ENCODE measurements at places on chromosomes 2 and 18.
A peak's percentile ranks its signal among the peaks of the same experiment; 100 is the strongest.

GRCh38 chr2:189249171-189249570, 69.6 kb upstream of the COL5A2 start:
- DNase-seq: no peak

GRCh38 chr2:2007551-2008501, 263.5 kb upstream of the PXDN start:
- DNase-seq: no peak

DNA sequence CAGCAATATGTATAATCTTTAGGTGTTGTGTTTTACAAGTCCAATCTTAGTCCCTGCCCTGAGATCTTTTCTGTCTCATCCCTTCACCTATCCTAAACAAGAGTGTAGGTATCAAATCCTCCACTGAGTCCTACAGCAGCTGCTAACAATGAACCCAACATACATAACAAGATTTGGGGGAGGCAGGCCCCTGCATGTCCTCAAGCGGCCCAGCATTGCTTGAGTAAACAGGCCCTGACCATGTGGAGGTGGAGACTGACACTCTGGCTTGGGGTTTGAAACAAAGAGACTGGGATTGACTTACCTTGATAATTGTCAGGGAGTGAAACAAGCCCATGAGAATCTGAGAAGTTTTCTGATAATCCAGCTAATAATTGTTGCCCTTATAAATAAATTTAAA, 213.4 kb downstream of the STK39 start:
- DNase-seq: no peak

GRCh38 chr2:57527685-57528084, 518.9 kb upstream of the VRK2 start:
- no peak for DNase-seq

DNA sequence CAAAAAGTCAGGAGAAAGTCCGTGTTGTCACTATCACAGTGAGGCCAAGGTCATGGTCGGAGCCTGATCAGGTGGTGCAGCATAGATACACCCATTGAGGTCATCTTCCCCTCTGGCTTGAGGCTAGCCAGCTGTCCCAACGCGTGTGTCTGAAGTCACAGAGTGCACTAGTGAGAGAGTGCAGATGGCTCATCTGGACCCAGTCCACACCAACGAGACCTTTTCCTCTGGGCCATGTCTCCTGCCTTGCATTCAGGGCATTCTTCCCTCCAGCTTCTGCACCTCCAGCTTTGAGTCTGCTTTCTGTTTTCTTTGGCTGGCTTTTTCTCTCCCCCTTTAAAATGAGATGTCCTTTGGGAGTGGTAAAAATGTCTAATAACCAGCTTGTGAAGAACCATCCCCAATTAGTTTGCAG, 146.9 kb downstream of the TDRD15 start:
- no peak for DNase-seq

DNA sequence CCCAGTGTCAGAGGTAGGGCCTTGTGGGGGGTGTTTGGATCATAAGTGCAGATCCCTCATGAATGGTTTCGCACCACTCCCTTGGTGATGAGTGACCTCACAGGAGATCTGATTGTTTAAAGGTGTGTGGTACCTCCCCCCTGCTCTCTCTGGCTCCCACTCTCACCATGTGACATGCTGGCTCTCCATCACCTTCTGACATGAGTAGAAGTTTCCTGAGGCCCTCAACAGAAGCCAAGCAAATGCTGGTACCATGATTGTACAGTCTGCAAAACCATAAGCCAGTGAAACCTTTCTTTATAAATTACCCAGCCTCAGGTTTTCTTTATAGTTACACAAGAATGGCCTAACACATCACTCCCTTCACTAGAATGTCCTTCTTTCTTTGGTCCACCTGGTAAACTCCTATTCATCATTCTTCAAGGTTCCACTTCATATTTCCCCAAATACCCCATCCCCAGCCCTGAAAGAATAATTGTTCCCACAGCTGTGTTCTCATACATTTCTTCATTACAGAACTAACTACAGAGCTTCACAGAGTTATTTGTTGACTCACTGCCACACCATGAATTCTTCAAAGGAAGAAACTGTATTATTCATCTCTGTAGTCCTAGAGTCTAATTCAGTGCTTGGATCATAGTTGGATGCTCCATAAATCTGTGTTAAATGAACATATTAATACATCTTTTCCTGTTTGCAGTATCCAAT, 81.2 kb upstream of the STK17B start:
- DNase-seq: no peak

DNA sequence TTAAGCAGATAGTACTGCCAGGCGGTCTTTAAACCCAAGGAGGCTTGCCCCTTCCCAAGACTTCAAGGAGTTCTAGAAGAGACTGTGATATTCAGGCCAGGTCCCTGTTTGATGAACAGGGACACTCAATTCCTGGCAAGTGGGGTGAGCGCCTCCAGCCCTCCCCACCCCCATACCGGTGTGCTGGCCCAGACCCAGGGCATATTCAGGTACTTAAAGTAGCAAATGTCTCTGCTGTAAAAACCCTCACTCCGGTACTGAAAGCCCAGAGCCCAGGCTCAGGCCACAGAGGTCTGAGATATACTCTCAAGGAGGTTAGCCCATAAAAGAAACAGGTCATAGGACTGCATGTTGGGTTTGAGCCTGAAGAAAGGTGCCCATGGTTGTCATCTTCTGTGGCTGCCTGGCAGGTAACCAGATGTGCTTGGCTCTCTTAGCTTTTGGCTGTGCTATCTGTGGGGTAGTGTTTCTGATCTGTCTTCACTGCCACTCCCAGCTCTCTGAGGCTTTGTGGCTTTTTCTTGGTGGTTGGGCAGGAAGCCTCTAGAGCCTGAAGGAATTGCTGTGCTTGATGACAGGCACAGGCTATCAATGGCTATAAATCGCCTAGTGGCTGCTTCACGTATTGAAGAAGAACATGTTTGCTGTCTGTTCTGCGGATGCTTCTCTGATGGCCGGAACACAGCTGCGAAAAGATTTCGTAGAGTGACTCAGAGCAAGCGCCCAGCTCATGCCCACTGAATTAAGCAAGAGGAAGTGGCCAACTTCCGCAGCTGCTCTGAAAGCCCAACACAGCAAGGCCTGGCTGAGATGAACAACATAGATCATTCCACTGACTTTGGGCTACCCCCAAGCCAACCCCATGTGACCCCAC, 63.3 kb upstream of the ALPP start:
- DNase-seq: peak; percentile 17

DNA sequence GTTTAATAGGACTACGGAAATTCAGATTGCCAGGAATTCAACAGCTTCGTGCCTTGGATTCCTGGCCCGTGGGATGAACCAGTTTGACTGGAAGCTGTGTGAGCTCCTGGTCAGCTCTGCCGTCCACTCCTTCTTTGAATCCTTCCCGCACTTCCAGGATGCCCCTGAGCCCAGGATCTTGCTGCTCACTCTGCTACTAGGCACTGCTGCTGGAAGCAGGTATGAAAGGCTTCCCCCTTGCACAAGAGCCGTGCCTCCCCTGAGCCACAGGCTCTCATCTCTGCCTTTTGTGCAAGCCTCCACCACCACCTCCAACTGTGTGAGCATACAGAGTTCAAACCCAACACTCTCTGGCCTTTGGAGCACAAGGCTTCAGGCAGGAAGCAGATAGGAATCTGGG, 34.9 kb downstream of the EN1 start:
- no peak for DNase-seq

GRCh38 chr2:139854769-139855483, 1074.7 kb upstream of the NXPH2 start:
- DNase-seq: no peak

DNA sequence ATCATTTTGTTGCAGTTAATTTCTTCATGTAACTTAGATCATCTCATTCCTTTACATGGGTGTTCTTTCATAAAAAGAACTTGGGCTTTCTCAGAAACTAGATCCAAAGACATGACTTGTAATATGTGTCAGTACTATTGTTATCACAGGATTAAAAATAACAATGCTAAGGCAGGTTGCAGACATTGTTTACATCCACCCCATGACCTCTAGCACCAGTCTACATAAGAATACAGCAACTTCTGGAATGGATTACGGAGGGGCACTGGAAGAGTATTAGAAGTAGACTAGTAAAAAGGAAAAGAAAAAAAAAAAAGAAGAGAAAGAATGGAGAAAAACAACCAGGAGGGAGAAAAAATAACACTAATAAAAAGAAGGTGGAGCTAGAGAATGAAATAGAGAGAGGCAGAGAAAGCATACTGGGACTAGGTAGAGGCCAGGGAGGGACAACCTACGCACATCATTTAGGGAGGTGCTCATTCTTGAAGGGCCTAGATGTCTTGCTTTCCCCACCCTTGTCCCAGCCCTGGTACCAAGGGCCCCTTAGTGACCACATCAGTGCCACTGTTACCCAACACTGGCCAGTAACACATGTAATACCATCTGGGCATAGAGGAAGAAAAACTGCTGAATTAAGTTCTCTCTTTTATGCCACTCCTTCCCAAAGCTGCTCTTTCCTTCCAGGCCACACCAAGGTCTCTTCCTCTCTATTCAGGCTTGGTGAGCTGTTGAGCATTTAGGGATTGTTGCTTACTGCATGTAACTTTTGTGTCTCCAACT, 70.6 kb upstream of the KLF7 start:
- no peak for DNase-seq

- DNase-seq: no peak
These were observed 250.1 kb upstream of the CTAGE1 start for GRCh38 chr18:22667616-22668422.

GRCh38 chr2:74461187-74462053, 3.2 kb downstream of the WBP1 start:
- no peak for DNase-seq

DNA sequence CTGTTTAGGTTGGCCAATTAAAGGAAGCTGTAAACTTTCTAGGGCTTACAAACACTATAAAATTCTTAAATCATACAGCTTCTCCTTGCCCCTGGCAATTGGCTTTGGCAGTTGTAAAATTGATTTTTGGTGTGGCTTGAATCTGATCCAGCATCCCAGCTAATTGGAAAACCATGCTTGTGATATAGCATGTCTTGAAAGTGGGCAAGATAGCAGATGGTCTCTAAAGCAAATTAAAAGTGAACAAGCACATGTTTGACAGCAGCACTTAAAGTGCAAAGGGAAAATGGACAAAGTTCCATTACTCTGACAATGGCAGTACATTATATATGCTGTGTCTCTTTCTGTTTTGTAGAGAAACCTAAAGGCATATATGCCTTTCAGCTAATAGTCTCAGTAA, 302.9 kb upstream of the NXPH2 start:
- DNase-seq: no peak

DNA sequence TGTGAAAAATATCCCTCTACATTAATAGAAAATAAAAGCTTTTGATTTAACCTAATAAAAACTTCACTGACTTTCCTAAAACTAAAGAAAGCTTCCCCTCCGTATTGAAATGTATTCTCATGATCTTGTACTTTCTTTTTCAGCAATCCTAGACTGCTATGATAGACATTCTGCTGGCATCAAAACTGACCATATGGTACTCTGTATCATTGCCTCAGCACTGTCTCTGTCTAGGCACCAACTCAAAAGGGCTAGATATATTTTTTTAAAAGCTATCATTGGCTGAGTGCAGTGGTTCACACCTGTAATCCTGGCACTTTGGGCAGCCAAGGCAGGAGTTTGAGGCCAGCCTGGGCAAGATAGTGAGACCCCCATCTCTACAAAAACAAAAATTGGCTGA, 32.9 kb downstream of the CDKL4 start:
- no peak for DNase-seq

DNA sequence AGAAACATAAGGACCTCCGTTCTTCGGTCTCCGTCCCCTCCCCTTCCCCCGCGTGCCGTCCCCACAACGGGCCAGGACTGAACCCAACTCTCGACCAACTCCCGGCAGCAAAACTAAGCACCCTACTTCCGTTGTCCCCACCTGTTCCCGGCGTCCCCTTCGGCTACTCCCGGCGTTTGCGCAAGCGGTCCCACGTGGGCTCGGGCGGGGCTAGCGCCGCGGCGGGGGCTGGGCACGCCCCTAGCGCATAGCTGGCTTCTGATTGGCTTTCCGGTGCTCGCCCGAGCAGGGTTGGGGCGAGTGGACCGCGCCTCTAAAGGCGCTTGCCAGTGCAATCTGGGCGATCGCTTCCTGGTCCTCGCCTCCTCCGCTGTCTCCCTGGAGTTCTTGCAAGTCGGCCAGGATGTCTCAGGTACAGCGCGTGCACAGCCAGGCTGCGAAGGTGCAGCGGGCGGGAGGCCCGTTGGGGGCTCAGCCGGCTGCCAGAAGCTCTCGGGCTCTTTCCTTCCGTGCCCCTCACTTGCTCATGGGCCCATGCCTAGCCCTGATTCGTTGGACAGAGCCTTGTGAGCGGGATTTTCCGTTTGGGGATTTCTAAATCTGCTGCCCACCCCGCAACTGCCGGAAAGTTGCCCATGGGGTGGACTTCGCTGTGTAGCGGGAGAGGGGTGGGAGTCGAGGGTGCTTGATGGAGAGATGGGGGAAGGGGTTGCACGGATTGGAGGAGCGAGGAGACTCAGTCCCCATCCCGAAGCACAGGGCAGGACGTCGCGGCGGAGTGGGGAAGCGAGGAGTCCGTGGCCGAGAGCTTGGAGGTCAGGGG, at the start of the genes C2orf76 and DBI:
Gene C2orf76 (minus strand): TSS at position 186 of the 823 bp plus-strand sequence. CDS start 26,875 bp downstream, outside the sequence.
Gene DBI (plus strand): TSS at position 329 of the 823 bp plus-strand sequence. CDS start 75 bp downstream, at position 404.
- DNase-seq: peak; percentile 68

Data from thoracic aorta (tissue), 2 donors.